ENCODE measurements at places on chromosomes 11 and 22.

- no peak for DNase-seq
Measured at GRCh38 chr22:39234472-39234787, 10.4 kb downstream of the PDGFB start.

DNA sequence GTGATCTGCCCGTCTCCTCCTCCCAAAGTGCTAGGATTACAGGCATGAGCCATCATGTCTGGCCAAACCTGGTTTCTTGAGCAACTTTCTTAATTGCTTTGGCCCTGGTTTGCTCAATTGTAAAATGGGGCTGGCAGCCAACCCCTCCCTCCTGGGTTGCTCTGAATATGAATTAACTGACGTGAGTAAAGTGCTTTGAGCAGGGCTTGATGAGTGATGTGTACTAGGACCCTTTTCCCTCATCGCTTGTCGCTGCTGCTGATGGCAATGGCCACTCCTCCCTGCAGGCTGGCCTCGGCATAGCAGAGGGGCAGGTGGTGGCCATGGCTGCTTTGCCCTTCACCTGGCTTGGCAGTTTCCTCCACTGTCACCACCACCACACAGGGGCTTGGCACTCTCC is 41.5 kb downstream of the RNF141 start:
- DNase-seq = no peak

DNA sequence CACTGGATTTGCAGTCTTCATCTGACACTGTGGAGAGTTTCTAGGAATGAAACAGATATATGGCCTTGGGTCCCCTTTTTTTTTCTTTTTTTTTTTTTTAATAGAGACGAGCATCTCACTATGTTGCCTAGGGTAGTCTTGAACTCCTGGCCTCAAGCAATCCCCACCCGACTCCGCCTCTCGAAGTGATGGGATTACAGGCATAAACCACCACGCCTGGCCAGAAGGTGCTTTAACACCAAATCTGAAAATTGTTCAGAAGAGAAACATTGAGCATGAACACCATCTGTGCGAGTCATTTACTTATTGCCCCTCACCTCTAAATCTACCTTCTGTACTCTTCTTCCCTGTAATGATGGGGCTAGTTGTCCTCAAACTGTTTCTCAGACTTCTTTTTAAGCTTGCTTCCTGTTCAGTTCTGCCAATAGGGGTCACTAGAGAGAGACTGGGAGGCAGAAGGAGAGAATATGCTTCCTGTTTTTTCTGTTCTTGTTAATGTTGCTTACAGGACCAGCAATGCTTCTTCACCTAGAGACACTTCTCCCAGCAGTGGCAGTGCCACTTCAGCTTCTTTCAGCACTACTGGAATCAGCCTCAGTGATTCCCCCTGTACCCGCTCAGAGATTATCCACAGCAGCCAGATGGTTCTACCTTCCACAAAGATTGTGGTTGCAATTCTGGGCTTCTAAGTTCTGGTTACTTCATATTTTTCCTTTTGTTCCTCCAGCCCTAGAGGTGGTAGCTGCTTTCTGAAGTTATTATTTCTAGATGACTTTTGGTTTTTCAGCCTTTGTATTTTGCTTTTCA is 20.8 kb upstream of the ZBED5 start:
- peak; percentile 90 for DNase-seq

GRCh38 chr11:126891556-126892217 is 108.9 kb downstream of the KIRREL3 start:
- DNase-seq = no peak

DNA sequence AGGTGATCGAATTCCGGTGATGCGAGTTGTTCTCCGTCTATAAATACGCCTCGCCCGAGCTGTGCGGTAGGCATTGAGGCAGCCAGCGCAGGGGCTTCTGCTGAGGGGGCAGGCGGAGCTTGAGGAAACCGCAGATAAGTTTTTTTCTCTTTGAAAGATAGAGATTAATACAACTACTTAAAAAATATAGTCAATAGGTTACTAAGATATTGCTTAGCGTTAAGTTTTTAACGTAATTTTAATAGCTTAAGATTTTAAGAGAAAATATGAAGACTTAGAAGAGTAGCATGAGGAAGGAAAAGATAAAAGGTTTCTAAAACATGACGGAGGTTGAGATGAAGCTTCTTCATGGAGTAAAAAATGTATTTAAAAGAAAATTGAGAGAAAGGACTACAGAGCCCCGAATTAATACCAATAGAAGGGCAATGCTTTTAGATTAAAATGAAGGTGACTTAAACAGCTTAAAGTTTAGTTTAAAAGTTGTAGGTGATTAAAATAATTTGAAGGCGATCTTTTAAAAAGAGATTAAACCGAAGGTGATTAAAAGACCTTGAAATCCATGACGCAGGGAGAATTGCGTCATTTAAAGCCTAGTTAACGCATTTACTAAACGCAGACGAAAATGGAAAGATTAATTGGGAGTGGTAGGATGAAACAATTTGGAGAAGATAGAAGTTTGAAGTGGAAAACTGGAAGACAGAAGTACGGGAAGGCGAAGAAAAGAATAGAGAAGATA is at the start of gene MALAT1:
MALAT1 (plus strand) TSS at position 69 of the 736 bp plus-strand sequence.
- DNase-seq = peak; percentile 91

DNA sequence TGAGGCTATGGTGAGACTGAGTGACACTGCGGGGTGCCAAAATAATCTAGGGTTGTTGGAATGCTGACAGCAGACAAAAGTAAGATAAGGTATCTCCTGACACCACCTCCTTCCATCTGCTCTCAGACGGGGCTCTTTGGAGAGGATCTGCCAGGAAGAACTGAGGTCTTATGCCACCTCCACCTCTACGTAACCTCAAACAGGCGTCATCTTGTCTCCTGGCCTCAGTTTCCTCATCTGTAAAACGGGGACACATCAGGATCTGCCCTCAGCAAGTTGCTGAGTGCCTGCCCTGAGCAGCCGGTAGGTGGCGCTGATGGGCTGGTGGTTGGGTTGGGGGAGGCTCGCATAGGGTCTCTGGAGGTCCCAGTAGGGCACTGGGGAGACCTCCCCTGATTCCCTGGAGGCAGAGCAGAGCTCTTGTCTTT is 1.7 kb upstream of the MYEOV start:
- no peak for DNase-seq
